ENCODE measurements at places on chromosomes 5 and 9.

DNA sequence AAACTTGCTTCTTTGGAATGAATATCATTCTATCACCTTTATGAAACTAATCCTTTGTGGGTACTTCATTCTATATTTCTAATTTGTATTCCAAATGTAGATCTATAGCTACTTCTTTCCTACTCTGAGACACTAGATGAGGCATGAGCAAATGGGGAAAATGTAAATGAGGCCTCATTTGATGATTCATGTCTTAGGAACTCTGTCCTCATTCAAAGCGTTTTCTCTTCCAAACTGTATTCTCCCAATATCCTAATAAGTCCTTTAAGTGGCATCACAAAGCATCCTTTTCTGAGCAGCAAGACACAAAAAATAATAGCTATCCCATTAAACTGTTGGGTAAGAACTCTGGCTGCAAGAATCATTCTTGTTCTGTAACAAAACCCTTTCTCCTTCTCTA, 56.1 kb downstream of the TTLL11 start:
- no peak for DNase-seq

DNA sequence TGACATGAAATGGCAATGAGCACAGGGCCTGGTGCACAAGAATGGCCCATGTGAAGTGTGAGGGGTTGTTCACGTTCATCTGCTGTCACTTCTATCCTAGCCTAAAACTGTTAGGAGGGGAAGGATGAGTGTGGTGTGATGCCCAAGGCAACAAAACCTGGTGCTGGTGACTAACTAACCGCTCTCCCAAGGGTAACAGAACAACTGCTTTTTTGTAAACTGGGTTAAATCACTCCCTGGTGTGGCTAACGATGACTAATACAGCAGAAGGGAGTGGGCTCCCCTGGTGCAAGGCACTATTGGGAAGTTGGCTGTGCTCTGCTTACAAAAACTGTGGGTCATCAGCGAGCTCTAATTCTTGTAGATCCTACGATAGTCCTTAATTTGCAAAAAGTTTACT, 103.2 kb upstream of the VCAN start:
- DNase-seq: no peak

DNA sequence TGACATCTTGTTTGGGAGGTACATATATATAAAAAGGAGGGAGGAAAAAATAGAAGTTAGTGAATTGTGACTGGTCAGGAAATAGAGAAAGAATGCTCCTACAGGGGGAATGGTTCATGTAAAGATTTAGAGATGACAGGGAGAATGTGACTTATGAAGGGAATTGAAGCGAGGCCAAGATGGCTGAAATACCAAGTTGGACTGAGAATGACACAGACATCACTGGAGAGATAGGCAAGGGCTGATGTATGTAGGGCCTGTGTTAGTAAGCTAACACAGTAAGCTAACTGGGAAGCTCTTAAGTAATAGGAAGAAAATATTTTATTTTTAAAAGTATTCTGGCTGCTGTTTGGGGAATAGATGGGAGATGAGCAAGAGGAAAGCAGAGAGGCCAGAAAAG, 286.3 kb downstream of the NNT start:
- no peak for DNase-seq

DNA sequence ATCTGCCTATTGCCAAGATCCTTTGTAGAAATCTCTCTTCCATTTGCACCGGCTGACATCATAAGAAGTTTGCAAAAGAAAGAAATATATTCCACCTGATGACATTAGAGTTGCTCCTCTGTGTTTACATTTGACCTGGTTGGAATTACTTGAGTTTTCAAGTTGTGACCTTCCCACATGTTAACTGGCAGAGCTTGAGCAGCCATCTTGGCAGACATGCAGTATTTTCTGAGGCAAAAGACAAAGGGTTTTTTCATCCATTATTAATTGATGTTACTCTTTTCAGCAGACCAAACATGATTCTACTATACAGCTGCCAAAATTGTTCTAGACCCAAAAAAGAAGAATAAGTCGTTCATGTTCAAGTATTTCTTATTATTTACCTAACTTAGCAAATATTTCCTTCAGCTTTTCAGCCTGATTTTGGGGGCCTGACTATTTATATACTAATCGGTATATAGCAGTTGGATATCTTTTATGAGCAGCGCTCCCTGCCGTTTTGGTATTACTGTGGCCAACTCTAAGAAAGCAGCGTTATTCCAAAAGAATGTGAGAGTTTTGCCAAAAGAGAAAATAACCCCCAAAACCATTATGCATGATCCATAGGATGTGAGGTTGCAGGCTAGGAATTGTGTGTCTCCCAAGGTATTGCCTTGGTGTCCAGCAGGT, 212.9 kb downstream of the PBX3 start:
- DNase-seq: no peak

DNA sequence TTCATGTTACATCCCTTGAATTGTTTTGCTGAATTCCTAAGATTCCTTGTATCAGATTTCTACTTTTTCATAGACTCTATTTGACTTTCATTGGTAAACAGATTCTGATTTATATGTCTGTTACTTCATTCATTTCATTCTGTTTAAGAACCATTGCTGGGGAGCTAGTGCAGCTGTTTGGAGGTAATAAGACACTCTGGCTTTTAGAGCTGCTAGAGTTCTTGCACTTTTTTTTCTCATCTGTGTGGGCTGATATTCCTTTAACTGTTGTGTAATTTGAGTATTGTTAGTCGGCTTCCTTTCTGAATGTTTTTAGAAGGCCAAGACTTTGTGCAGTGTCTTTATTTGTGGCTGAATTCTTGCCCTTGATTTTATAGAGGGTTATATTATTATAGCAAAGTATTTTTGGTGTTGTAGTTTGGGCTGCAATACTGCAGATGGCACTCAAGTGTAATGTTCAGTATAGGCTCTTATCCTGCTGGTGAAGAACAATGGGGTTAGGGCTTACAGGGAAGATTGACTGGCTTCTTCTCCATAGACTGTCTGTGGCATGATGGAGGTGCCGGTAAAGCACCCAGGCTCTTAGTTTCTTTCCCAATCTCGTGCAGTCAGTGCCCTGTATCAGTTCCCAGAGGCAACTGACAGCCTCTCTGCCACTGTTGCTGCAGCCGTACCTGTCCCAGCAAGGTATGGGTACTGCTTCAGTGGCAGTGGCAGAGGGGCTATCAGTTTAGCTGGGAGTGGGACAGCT, 162.2 kb downstream of the OXCT1 start:
- no peak for DNase-seq

DNA sequence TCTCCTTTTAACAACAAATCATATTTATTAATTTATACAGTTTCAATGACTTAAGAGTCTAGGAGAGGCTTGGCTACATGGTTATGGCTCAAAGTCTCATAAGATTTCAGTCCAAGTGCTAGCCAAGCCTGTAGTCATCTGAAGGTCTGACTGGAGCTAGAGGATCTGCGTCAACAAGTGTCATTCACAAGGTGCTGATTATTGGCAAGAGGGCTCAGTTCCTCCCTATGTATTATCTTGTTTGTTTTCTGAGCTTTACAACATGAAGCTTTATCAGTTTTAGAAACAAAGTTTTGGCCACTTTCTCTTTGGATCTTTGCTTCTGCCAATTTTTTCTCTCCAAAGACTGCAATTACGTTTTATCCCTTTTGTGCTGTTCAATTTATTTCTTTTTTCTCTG, 94.7 kb downstream of the RICTOR start:
- DNase-seq: no peak

DNA sequence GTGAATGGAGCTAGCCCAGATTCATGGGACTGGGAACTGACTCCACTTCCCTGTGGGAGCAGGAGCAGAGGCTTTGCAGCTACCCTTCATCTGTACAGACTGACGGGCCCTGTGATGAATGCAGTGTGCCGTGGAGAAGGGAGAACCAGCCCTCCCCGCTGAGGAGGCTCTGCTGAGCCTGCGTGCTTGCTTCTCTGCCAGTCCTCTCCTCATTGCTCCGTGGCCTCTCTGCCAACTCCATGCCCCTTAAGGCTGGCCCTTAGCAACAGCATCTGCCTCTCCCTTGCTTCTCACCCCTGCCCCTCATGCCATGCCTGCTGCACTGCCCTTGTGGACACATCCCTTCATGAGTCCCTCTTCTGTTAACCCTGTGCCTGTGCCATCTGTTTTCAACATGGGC, 53.6 kb downstream of the GADD45G start:
- no peak for DNase-seq

- DNase-seq: no peak
Measured at GRCh38 chr5:97670447-97670846, 487.4 kb upstream of the RIOK2 start.

GRCh38 chr5:79984363-79984762, 6.7 kb downstream of the MTX3 start:
- no peak for DNase-seq

- DNase-seq: no peak
Measured at GRCh38 chr5:5979761-5980537, 398.4 kb downstream of the MED10 start.

- DNase-seq: no peak
Measured at GRCh38 chr9:121956808-121957207, 136.3 kb downstream of the TTLL11 start.

DNA sequence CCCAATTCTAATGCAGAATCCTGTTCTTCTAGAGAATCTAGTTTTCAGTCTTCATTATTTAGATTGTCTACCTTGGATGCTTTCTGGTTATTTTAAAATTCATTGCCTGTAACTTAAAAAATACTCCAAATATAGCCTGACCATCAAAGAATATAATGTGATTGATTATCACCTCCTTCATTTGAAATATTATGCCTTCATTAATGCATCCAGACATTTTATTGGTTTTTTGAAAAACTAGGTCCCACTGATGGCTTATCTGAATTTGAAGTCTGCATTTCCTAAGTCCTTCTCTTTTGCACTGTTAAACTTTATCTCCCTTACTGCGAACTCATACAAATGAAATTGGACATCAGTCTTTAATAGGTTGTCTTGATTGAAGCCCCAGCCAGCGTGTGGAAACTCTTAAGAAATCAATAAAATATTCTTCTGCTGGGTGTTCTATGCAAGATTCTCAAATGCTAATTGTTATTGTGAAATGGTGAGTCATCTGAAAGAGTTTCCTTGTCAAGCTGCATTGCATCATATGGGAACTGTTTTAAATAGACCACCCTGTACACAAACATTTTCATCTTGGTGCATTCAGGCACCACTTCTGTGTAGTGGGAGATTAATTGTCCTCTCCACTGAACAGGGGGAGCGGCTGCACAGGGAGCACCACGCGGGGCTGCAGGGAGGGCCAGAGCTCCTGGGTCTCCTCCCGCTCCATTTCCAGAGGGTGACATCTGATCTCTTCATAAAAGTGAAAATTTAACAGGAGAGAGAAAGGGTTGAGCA, 92.3 kb upstream of the FANCC start:
- DNase-seq: no peak

DNA sequence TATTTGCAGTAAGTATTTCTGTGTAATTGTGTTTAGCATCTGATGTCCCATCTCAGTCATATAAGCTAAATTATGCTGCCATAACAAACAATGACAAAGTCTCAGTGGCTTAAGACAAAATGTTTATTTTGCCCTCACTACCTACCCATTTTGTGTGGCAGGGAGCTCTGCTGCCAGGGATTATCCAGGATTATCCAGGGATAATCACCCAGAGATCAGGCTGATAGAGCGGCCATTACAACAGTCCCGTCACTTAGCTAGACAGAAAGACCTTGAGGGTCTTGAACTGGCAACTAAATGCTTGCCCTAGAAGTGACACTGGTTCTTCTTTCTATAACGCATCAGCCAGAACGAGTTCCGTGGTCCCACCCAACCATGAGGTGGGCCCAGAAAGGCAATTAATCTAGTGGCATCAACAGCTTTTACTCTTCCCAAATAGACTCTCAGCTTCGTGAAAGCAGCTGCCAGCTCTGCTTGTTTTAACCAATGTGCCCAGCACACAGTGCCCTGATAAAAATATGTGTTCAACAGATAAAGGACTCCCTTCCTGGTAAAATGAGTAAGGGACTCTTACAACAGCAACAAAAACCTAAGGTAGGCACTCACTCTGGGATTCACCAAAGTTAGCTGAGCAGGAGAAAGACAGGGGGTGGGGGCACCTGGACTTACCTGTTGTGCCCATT, 22.8 kb downstream of the CCDC69 start:
- no peak for DNase-seq

DNA sequence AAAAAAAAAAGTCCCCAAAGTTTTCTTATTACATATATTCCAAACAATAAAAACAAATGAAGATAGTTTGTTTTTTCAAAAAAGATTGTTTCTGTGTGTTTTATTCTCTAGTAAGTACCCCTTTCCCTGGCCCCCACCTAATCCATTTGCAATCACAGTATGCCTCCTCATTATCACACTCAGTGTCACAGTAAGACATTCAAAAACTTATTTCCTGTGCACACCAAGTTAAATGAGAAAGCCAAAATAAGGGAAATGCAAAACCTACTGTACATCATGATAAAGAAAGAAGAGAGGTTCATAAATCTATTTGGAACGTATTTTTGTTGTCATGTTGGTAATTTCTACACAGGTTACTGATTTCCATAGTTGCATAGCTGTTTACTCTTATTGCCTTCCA, 62.3 kb downstream of the ST8SIA4 start:
- no peak for DNase-seq

DNA sequence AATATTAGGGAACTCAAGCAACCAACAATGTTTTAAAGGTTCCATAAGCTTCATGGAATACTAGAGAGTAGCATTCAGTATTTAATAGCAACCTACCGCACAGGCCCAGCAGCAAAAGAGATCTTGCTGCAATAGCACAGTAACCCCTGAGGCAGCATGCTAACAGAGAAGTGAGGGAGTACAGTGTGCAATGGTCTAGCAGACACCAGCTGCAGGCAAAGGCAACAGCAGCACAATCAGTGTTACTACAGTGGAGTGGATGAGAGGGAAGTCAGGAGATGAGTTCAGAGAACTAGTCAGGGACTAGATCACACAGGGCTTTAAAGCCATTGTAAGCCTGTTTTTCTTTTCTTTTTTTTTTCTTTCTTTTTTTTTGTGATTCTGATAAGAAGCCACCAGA, 2.8 kb downstream of the TICAM2 start:
- DNase-seq: no peak

DNA sequence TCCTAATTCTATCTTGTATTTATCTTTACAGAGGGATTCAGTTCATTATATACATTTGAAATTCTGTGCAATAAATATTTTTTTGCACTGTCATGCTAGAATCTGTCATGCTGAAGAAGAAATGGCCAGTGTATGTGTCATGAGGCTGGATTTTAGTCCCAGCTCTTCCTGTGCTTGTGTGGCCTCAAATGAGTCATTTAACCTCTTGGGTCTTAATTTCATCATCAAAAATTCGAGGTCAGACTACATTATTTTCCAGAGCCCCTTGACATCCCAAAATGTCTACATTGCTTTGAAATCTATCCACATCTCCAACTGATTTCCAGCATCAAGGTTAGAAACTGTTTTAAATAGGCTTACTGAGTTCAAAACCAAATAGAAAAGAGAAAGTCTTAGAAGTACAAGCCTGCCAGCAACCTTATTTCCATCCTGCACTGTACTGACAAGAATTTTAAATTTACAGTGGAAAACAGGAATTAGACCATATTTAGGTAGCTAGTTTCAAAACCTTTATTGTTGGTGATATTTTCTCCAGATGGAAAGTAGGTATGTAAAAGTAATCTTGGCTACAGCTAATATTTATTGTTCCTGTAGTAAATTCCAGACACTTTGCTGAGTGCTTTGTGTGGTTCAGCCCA, 96.7 kb upstream of the MAMDC2 start:
- no peak for DNase-seq
